ENCODE measurements at places on chromosomes 7 and 10.

GRCh38 chr10:35789996-35790395 lies 147.9 kb upstream of the FZD8 start:
- DNase-seq: no peak

DNA sequence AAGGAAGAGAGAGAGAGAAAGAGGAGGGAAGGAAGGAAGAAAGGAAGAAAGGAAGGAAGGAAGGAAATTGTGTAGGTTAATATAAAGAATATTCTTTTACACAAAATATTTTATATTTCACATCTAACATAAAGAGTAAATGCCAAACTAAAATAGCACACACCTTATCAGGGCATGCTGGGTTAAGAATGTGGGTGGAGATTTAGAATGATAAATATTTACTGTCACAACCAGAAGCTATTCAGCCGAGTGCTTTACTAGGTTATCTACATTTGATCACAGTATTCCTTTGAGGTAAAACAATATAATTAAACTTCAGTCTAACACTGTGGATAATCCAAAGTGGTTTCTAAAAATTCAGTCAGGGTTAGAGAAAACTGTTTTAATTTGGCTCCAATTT lies 103.3 kb downstream of the SEMA3A start:
- no peak for DNase-seq

DNA sequence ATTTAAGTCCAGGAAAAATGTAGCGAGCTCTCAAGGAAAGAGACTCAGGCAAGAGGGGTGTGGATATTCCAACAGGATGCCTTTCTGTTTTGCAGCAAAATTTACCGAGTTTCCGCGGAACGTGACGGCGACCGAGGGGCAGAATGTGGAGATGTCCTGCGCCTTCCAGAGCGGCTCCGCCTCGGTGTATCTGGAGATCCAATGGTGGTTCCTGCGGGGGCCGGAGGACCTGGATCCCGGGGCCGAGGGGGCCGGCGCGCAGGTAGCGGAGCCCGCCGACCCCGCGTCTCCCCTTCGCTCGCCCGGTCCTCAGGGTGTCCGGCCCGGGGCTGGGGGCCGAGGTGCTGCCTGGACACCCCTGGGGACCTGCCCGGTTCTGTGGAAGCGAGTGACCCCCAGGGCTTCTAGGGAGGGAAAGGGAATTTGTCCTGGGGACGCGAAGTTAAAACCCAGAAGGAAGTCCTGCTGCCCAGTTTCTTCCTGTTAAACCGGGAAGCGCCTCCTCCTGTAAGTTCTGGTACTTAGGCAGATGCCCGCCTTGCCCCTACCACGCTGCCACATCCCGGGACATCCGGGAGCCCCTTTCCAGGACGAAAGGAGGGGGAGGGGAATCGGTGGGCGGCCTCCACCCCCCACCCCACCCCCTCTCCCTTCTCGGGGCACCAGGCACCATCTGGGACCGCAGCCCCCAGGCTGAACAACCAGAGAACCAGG lies 2.5 kb downstream of the VSTM2A start:
- DNase-seq: no peak

DNA sequence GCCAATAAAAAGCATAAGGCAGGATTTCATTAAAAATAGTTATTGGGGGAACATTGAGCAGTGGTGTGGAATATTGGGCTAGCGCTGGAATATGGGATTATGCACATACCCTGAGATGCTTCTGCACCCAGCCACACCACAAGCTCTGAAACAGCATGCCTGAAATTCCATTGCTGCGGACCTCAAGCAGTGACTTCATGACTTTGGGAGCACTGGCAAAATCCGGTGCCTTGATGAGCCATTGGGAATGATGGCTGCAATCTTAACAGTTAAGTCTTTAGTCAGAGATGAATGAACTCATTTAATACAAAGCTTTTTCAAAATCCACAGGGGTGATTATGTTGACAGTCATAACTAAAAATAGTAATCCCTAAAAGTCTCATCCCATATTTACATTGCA lies 274.7 kb upstream of the MTPN start:
- DNase-seq: no peak

DNA sequence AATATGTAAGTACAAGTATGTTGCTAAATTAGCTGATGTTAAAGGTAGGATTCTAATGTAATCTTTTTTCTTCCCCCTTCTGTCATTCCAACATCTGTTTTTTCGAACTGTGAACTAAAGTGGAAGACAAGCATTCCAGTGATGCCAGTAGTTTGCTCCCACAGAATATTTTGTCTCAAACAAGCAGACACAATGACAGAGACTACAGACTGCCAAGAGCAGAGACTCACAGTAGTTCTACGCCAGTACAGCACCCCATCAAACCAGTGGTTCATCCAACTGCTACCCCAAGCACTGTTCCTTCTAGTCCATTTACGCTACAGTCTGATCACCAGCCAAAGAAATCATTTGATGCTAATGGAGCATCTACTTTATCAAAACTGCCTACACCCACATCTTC lies 62.7 kb downstream of the WAC start:
- no peak for DNase-seq

DNA sequence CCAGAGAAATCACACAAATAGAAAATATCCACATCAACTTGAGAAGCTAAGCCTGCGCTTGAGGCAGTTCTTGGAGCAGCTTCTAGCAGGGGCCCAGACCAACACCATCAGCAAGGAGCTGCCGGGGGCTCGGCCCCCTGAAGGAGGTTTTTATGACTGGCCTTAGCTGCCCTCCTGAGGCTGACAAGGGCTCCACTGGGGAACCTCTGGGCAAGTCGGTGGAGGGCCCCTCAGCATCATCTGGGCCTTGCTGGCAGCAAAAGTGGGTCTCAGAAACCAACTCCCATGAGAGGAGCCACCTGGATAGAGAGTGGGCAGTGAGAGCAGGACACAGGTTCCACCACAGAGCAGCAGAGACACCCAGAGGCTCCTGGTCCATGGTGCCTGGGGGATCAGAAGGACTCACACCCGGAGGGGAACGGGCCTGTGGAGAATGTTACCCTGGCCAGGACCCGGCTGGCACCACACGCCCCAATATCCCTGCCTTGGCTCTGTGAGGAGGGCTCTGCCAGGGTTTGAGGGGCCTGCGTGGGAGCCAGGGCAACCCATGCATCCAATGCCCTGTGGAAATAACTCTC lies 55.9 kb downstream of the NEUROG3 start:
- DNase-seq: no peak

GRCh38 chr10:65614956-65615565 lies 1310.8 kb upstream of the LRRTM3 start:
- DNase-seq: no peak

DNA sequence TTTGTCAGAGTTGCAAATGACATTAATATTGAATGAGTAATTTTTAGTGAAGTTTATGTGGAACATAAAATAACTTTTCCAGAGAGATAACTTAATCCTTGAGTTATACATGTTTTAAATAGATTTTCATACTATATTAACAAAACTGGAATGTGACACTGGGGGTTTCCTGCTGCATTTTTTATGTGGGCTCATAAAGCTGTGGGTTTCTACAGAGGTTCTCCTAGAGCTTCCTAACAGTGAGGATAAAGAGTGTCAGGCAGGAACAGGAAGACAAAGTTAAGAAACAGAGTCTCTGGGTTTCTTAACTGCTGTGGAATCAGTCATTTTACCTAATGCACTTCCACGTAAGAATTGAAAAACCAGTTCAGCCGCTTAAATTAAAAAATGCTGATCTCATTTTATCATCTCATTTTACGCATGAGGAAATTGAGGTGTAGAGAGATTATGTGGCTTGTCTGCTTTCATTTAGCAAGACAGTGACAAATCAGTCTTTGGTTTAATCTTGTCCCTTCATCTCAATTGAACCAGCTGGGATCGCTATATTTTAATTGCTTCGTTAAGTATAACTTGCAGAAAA lies 5.0 kb downstream of the CD36 start:
- DNase-seq: no peak
